ENCODE measurements at places on chromosomes 2 and 18.

DNA sequence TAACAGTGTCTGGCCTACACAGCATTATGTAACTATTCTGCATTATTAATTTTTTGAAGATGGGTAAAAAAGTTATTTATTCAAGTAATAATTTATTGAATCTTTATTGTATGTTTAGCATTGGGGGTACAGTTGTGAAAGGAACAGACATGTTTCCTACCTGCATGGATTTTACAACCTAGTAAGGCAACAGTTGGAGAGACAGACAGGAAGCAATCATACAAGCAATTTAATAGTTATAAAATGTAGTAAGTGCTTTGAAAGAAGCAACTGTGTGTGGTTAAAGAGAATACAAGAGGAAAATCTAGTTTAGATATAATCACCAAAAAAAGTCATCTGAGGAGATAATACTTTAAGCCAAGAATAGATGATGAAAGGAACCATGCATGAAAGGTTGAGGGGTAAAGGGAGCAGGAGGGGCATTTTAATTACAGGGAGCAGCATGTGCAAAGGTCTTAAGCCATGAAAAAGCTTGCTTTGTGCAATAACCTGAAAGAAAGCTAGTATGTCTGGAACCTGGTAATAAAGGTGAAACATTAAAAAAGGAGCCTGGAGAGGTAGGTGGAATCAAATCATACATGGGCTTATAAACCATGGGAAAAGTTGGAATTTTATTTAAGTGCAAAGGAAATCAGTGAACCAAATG, 140.8 kb downstream of the PIK3C3 start:
- no peak for DNase-seq

GRCh38 chr2:6957910-6958615, 40.9 kb downstream of the RNF144A start:
- DNase-seq, result no peak

DNA sequence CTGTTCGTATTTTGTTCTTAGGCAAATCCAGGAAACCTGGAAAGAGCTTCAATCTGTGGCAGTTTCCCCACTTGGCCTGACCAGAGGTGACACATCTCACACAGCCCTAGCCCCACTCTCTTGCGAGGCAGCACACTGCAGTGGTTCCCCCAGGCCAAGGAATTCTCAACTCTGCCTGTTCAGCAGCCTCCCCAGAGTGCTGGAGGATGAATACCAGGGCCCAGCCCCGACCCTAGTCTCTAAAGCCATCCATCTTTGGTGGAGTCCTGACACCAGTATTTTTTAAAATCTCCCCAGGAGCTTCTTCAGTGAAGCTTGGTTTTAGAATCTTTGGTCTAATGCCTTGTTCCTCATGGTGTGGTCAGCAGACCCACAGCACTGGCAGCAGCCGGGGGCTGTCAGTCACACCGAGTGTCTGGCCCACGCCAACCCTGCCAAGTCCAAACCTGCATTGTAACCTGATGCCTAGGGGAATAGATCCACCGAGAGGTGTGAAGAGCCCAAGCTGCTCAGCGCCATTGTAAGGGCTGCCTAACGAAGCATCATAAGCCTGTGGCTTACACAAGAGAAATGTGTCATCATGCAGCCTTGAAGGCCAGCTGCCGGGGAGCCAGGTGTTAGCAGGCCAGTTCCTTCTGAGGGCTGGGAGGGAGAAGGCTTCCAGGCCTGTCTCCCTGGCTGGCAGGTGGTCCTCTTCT, 428.7 kb upstream of the ID2 start:
- DNase-seq, result no peak

DNA sequence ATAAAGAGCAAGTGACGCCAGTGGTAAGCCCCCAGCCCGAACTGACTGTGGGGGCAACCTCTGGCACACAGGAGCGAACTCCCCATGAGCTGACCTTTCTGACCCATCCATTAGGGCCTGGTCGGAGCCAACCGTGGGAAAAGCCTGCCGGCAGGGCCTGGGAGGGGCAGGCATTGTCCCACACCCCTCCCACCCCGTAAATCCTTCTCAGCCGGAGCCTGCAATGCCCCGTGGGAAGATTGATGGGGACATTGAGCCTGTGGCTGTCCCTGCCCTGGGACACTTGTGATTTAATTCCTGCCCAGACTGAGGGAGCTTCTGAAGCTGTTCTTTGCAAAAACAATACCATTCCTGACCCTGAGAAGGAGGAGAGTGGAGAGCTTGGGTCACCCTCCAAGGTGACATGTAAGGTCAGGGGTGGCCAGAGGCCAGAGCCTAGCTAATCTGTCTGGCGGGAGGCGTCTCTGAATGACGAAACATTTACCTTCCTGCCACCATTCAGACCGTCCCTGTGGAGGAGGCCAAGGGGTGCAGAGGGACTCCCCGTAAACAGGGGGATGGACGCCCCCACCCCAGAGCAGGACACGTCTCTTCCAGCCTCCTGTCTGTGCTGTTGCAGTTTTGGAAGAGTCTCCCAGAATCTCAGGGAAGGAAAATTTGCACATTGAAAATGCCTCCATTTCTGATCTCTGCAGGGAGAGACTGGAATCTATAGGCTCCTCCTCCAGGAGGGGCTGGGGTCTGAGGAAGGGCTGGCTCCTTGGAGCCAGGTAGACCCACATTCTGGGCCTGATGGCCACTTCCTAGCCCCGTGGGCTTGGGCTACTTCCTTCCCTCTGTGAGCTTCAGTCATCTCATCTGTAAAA, 51.2 kb upstream of the HS6ST1 start:
- no peak for DNase-seq

GRCh38 chr2:145789636-145790035, 1269.7 kb upstream of the ZEB2 start:
- no peak for DNase-seq

DNA sequence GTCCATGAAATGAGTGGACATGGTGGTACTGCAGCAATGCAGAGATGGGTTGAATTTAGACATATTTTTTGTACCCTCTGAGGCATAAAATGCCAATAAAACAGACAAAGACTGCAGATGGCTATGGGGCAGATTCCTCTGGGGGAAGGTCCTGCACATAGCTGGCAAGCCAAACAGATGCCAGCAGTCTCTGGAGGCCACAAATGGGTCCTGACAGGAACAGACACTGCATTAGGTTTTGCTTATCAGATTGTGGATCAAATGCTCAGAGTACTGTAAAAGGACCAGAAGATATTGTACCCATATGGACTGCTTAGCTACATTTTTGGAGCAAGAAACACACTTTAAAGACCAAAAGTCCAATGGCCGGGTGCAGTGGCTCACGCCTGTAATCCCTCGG, 40.9 kb upstream of the ORC2 start:
- no peak for DNase-seq

- no peak for DNase-seq
Observed at GRCh38 chr2:229856413-229856812, 65.4 kb downstream of the TRIP12 start.

DNA sequence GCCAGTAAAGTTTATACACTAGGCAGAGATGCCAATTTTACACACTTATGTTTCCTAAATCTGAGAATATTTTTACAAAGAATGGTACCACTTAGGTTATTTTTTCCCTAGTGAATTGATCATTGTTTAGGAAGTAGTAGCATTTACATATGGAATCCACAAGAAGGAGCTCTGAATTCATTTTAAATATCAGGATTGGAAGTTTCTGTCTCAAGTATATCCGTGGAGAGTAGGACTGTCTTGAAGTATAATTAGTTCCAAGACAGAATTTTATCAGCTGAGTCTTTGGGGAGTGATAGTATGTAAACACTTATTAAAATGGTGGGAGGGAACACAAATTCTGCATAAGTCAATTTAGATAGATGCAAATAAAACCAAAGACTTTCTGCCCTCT, 82.3 kb upstream of the FAM98A start:
- DNase-seq, result no peak

DNA sequence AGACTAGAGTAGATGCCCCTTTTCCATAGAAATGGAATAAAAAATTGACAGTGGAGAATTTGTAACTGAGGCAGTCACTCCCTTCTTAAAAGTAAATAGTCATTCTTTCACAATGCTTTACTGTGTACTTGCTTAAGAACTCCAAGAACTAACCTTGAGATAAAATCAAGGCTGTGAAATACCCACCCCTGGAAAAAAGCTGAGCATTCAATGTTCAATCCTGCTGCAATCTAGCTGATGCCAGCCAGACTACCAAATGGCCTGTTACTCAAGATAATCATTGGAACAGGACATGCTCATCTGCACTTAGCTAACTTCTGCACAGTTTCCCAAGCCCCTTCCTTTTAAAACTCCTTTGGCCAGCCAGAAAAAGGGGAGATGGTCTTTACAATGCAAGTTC, 367.4 kb upstream of the GULP1 start:
- DNase-seq, result no peak

DNA sequence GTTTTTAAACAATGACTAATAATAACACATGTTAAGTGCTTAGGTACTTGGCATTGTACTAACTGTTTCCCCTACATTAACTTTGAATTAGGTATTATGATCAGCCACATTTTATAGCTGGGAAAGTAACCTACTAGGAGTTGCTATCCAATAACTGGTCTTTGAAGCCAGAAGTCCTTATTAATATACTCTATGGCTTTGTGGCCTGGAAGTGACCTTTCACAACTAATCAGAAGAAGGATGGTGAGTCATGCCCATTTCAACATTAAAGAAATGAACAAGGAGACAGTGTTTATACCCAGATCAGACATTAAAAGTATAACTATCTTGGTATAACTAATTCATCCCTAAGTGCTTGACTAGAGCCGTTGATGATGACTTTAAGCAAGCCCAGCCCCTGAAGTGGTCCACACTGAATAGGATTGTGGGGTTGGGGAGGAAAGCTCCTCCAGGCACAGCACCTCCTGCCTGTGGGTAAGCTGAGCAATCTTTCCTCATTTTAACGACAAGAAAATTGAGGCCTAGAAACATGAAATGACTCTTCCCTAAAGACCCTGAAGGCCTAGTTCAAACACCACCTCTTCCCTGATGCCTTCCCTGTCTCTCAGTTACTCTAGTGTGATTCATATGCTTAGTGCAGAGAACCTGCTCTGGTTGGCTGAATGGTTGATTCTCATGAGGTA, 71.6 kb upstream of the RFX8 start:
- DNase-seq, result no peak

- DNase-seq, result no peak
Observed at GRCh38 chr2:109402180-109402579, 211.6 kb downstream of the SEPTIN10 start.

DNA sequence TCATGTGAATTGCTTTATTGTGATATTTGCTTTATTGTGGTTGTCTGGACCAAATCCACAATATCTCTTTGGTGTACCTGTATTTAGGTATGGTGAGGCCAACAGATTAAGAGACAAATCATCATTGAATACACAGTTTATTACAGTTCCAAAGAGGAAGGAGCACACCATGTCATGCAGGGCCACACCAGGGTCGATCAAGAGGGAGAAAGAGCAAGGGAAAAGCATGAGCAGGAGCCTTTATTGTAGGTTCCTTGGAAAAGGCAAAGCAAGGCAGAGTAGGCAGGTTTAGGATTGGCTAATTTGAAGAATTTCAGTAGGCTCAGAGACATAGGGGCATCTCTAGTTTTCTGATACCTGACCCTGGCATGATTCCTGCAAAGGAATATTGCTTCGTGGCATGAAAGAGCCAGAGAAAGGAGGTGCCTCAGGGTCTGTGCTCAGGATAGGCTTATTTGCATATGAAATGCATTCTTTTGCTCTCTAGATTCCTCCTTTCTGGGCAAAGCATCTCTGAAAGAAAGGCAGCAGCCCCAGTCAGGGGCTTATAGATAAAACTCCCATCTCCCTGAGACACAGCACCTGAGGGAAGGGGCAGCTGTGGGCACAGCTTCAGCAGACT, 214.2 kb upstream of the ERBB4 start:
- DNase-seq, result no peak

DNA sequence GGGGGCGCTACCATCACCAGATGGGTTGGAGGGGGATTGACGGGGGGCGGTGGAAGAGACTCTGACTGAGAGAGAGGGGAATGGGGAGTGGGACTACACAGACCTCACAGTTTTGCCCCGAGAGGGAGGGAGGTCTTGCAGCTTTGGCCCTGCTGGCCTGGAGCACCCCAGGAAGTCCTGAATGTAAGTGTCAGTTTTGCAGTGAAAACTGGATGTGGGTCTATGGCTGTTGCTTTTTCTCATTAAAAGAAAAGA, 2.4 kb downstream of the TCF7L1 start:
- no peak for DNase-seq

DNA sequence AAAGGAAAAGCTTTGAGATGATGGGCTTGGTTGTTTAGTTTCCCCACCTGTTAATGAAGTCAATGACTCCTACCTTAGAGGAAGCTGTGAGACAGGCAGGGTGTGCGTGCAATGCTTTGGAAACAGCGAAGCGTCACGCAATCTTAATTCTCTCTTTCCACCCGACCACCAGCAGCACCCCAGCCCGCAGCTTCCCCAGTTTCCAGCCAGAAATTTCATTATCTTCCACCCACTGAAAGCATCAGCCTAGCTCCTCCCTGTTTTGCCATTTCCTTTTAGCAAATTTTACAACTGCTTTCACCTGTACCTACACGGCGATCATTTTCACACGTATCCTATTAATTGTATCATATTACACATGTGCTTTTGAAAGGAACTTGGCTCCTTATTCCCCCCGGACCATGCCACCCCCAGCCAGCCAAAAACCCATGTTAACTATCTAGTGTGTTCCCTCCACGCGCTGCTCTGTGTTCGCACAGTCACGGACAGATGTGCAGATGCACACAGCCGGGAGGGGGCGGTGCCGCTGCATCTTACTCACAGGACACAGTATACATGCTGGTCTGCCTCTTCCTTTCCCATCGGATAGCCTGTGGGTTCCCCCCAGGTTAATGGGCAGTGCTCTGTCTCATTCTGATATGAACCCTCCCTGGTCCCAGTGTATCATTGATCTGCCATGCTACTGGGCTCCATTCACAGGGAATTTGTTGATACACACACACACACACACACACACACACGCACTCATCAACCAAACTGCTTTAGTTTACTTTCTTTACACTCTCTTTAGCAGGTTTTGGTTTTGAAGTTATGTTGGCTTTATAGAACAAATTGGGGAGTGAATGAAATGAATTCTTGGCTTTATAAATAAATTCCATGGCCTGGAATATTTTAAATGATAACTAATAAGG, 22.4 kb downstream of the CYP27C1 start:
- peak; percentile 37 for DNase-seq

GRCh38 chr2:38960609-38961320, 71.1 kb downstream of the ARHGEF33 start:
- DNase-seq, result no peak
